ENCODE measurements at places on chromosomes 1 and 21.

GRCh38 chr1:236302941-236303340 is 21.2 kb upstream of the ERO1B start:
- DNase-seq, result no peak

GRCh38 chr1:39401106-39401505 is 90.3 kb upstream of the BMP8A start:
- DNase-seq, result no peak

- DNase-seq, result no peak
Measured at GRCh38 chr1:76268341-76268740, 193.8 kb downstream of the ST6GALNAC3 start.

GRCh38 chr21:26708223-26708800 is 135.2 kb upstream of the CYYR1 start:
- no peak for DNase-seq

- DNase-seq, result no peak
Measured at GRCh38 chr1:38305666-38306065, 259.1 kb upstream of the POU3F1 start.

DNA sequence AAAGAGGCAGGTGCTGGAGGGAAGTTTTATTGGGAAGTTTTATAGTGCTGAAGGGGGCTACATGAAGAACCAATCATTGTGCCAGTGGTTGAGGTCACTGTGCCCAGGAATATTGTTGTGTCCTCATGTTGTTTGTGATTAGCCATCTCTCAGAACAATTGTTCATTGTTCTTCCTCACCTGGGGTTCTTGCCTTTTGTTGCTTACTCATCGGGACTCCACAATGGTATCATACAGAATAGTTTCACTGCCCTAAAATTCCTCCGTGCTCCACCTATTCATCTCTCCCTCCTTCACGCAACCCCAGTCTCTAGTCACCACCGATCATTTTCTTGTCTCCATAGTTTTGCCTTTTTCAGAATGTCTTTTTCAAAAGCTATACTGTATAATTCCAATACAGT is 38.9 kb upstream of the CDC14A start:
- no peak for DNase-seq

DNA sequence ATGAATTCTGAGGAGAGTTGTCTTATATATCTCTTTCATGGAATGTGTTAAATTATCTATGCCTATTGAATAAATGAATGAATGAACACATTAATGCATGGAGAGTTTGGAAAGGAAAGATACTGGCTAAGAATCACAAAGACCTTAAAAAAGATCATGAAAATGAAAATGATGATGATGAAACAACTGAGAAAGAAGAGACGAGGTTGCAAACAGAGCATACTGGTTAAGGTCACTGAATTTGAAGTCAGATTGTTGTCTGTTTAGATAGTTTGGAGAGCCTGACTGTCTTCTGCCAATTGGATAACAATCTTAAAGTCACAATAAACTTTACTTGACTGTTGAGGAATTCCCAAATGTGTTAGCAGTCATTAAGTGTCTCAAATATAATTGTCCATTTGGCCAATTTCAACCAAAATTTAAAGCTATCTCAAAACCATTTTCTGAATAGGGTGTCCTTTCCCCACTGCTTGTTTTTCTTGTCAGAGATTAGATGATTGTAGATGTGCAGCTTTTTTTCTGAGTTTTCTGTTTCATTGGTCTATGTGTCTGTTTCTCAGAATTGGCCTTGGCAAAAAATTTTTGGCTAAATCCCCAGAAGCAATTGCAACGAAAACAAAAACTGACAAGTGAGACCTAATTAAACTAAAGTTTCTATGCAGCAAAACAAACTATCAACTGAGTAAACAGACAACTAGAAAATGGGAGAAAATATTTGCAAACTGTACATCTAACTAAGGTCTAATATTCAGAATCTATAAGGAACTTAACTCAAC is 132.2 kb downstream of the PTGER3 start:
- DNase-seq, result no peak

GRCh38 chr1:106268070-106268469 is 788.4 kb upstream of the PRMT6 start:
- no peak for DNase-seq

DNA sequence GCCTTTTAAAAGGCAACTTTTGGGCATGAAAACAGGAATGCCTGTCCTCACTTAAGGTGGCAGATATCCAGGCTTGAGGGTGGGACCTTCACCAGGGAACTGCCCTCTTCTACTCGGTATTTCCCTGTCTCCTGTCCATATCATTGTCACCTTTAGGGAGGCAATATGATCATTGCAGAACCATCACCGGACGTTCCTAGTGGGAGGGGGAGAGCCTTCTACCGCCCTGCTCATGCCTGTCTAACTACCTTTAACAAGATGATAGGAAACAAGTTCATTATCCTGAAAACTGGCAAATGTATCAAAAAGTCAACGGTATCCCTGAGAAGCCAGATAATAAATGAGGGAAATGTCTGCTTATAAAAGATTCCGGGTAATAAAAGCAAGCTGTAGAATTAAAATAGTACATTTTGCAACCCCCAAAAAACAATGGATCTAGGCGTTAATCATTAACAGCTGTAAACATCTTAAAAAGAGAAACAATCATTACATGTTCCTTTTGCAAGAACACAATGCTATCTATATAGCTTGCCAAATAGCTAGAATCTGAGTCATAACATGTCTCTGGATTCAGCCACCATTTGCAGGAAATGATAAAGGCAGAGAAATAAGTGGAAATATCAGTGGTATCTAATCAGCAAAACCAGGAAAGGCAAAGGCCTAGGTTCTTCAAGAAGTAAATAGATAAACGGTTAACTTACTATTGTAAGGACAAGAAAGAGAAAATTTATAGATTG is 852.9 kb upstream of the ADGRL4 start:
- DNase-seq, result no peak

GRCh38 chr21:34075760-34076660 is 2.6 kb downstream of the MRPS6 start:
- DNase-seq, result no peak

Measured in omental fat pad (tissue), 4 donors.